Caudate nucleus (tissue), 63 donors: ENCODE measurements at places on chromosomes 6 and 20.

DNA sequence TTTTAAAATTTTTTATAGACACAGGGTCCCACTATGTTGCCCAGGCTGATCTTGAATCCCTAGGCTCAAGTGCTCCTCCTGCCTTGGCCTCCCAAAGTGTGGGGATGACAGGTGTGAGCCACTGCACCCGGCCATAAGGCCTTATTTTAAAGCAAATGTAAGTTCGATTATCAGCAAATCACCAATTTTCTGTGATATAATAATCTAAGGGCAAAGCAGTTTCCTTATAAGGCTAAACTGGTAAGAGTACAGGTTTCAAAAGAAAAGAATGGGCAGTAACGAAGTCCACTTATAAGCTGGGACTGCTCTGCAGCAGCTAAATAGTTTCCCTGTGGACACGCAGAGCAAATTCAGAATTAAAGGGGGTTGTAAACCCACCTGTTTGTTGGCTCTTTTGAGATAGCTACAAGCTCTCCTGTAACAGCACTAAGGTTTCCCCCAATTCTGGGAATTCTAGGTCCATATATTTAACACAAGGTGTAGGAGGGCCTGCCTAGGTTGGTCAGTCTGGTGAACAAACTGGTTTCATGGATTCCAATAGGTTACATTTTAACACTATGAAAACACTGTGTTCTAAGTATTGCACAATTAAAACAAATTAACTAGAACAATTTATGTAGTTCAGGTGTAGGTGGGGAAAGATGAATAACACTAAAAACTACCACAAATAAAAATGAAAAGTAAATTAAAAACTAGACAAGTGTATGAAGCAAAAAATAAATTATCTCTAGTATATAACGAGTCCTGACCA, 26.3 kb downstream of the LHFPL5 start:
- no peak for DNase-seq

GRCh38 chr6:26537846-26538571, at the start of gene HMGN4:
Gene HMGN4, plus strand, starts transcription at chr6:26538366. Its CDS starts 6,841 bp downstream, at chr6:26545207.
- DNase-seq: peak; percentile 87

GRCh38 chr20:11906626-11907480, 10.8 kb upstream of the BTBD3 start:
- DNase-seq: no peak

- DNase-seq: no peak
Measured at GRCh38 chr20:36279776-36280175, 26.4 kb upstream of the DLGAP4 start.

- no peak for DNase-seq
Measured at GRCh38 chr20:11195169-11195568, 521.4 kb upstream of the JAG1 start.

GRCh38 chr20:10557685-10558084, 116.1 kb downstream of the JAG1 start:
- no peak for DNase-seq

GRCh38 chr6:146593986-146594385, 4.8 kb upstream of the ADGB start:
- no peak for DNase-seq

DNA sequence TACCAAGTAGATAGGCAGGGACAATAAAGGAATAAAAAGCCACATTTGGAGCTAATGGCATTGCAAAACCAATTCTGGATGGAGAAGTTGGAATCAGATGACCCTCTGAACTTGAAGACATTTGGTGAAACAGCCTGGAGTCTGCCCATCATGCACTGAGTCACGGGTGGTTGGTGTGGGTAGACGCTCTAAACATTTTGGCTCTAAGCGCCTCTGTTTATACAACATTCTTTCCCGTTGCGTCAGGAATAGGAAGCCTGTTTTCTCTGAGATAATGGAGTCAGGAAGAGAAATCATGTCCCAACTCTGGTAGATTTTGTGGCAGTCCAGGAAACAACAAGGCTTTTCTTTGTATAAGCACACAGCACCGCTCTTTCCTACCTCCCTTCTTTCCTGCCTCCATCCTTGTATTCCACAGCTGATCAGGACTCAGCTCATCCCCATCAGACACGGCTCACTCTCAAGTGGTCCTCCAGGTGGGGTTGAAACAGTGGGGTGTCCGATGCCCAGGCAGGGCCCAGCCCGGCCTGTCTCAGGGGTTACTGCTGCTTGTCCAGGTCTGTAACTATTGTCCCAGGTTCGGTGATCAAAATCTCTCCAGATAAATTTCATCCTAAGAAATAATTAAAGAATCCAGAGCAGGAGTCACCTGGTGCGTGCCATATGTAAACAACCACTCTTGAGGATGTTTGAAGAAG, 12.1 kb upstream of the RAMACL start:
- DNase-seq: no peak

DNA sequence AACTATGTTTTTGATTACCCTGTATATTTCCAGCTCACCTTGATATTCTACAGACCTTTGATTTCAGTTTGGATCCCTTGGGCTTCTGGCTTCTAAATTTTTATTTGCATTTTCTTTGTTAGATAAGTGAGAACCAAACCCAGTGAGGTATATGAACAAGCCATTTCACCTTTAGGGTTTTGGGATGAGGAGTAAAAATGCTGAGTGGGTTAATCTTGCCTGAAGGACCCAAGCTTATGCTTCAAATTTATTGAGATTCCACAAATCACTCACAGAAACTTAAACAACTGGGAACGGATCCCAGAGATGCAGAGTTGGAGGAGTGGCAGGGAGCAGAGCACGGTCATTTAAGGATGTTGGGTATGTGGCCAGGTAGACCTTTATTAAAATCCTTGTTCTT, 263.3 kb upstream of the BMP2 start:
- DNase-seq: no peak

- DNase-seq: no peak
Measured at GRCh38 chr20:15854911-15855310, 718.3 kb downstream of the KIF16B start.

DNA sequence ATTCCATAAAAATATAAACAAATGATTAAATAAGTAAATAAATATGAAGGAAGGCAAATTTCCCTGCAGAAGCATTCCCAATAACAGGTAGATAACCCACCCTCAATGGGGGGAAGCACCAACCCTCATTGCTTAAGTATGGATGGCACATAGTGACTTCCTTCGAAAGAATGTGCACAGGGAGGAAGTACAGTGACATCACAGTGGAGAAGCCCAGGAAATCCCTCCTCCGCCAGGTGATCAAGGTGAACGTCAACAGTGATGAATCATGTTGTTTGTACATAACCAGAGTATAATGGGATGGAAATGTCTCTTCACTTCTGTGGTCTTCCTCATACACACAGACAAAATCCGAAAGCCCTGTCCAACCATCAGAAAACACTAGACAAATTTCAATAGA, 267.9 kb downstream of the THBS2 start:
- DNase-seq: no peak

DNA sequence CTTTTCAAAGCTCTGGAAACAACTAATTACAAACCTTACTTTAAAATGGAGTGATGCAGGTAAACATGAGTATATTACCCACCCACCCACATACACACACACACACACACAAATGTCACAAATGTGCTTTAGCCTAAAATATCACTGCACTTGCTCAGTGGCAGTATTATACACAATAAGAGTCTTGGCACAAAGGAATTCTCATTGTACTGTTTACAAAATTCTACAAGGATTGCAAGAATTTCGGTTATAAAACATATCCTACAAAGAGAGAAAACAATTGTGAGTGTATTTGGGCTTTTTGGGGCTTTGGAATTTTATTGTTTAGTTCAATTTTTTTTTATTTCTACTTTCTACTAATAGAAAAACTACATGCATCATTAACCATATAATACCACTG, 113.2 kb upstream of the BEND6 start:
- no peak for DNase-seq

DNA sequence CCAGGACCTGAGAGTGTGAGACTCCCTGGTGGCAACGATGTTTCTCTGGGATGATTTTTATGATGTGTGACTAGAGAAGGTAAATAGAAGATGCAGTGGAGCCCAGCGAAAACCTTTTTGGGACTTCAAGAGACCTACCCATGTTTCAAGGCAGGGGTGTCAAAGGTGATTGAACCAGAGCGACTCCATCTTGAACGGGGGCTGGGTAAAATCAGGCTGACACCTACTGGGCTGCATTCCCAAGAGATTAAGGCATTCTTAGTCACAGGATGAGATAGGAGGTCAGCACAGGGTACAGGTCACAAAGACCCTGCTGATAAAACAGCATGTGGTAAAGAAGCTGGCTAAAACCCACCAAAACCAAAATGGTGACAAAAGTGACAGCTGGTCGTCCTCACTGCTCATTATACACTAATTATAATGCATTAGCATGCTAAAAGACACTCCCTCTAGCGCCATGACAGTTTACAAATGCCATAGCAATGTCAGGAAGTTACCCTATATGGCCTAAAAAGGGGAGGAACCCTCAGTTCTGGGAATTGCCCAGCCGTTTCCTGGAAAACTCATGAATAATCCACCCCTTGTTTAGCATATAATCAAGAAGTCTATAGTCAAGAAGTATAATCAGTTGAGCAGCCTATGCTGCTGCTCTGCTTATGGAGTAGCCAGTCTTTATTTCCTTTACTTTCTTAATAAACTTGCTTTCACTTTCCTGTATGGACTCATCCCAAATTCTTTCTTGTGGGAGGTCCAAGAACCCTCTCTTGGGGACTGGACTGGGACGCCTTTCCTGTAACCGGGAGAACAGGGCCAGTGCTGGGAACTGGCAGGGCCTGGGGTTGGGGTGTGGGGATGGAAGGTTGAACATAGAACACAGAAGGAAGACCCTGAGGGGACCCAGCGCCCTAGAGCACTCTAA, 526.4 kb downstream of the QKI start:
- DNase-seq: no peak

DNA sequence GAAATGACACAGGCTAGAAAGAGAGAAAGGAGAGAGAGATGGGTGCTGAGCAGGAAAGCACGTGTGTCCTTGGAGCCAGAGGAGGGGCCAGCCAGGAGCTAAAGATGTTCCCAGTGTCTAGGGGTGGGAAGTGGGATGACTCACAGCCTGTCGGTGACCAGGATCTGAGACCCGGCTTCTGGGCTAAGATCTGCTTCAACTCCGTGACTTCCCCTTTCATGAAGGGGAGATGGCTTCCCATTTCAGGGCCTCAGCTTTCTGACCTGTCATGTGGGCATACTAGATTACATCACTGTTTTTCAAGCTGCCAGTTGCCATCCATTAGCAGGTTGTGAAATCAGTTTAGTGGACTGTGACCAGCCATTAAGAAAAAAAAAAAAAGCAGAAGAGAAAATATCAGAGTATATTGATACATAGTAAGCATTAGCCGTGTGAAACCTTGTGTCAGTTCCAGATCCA, 5.4 kb downstream of the TGM3 start:
- no peak for DNase-seq
